ENCODE measurements at places on chromosomes 13 and 19.

GRCh38 chr13:48412881-48413351, at the start of gene LPAR6:
Gene LPAR6, minus strand, starts transcription at chr13:48413113. Its CDS starts 690 bp downstream, at chr13:48412423.
- no peak for DNase-seq

DNA sequence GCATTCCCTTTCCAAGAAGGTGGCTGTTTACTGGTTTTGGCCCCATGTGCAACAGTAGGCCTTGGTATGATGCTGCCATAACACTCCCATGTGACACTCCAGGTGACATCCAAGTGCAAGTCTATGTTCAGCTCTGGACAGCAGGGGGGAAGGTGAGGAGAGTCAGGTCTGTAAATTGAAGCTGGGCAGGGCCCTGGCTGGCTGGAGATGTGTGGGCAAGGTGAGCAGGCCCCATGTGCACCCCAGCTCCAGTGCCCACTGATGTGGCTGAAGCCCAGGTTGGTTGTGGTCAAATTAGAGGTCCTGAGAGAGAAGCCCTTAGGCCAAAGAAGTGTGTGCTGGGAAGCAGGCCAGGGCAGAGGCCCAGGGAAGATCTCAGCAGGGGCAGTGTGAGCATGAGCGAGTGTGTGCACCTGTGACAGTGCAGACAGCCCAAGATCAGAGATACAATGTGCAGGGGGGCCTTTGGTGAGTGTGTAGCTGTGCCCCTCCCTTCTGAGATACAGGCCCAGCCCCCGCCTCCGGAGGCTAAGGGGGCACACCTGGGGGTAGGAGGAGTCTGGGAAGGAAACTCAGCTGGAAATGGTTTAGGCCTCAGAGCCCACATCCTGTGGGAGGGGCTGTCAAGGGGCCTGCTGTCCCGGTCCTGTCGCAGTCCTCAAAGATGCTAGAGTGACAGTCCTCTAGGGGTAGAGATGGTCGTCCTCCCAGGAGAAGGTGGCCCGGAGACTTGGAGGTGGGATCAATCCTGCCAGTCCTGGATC, 18.6 kb downstream of the DEDD2 start:
- DNase-seq: no peak

GRCh38 chr13:90015565-90016507, 1331.7 kb upstream of the MIR17HG start:
- DNase-seq: no peak

- DNase-seq: no peak
Observed at GRCh38 chr19:55703790-55704215, 28.8 kb downstream of the EPN1 start.

GRCh38 chr13:44312834-44313551, 60.6 kb upstream of the SERP2 start:
- DNase-seq: no peak

DNA sequence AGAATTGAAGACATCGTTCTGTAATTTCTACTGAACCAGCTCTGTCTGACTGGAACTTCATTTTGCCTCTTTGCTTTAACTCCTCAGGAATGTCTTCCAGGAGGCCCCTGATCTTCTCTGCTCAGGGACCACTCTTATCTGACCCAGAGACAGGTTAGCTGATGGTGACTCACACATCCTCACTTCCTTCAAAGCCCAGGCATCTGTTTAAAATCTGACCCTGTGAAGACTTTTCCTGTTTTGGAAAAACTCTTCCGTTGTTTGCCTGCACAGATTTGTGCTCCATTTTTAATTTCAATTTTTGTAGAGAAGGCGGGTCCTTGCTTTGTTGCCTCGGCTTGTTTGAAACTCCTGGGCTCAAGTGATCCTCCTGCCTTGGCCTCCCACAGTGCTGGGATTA, 1.6 kb downstream of the ARL11 start:
- no peak for DNase-seq

GRCh38 chr19:18671303-18672043, 12.0 kb upstream of the CRTC1 start:
- no peak for DNase-seq

GRCh38 chr19:4260613-4261191, 13.8 kb downstream of the YJU2 start:
- no peak for DNase-seq

DNA sequence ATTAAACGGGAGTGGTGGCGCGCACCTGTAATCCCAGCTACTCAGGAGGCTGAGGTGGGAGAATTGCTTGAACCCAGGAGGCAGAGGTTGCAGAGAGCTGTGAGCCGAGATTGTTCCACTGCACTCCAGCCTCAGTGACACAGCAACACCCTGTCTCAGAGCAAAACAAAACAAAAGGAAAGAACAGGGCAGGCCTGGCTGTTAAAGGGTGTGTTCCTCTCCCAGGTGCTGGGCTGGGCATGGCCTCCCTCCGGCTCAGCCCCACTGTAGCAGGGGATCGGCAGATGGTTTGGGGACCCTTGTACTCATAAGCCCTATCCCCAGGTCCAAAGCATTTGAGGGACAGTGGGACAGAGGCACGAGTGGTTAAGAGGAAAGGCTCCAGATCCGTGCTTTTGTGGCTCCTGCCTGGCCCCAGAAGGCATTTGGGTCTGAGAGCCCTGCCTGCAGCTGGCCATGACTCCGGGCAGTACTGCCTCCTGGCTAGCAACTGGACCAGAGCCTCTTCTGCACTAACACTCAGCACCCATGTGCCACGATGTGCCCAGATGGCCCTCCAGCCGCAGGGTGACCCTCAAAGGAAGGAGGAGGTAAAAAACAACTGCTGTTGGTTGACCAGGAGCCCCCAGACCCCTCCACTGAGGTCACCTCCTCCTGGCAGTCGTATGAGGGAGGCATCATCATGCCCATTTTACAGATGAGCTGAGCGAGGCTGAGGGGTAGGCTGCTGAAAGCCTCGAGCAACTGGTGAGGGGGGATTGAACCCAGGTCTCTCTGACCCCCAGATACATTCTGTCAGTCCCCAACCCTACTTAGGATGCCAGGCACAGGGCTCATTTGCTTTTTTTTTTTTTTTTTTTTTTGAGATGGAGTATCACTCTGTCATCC, 10.0 kb downstream of the RFX1 start:
- DNase-seq: no peak

- DNase-seq: no peak
Observed at GRCh38 chr13:36552334-36552733, 120.0 kb downstream of the CCNA1 start.

DNA sequence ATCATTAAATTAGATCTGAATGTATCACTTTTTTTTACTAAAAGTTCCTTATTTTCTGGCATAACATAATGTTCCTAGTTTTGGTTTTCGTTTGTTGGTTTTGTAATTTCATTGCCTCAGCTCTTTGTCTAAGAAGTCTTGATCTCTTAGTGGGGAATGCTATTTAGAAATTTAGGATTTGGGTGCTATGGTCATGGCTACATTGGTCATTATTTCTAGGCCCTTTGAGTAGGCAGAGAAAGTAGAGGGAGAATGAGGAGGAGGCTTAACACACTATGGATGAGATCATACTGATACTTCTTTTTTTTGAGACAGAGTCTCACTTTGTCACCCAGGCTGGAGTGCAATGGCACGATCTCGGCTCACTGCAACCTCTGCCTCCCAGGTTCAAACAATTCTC, 41.8 kb downstream of the PIBF1 start:
- DNase-seq: no peak

DNA sequence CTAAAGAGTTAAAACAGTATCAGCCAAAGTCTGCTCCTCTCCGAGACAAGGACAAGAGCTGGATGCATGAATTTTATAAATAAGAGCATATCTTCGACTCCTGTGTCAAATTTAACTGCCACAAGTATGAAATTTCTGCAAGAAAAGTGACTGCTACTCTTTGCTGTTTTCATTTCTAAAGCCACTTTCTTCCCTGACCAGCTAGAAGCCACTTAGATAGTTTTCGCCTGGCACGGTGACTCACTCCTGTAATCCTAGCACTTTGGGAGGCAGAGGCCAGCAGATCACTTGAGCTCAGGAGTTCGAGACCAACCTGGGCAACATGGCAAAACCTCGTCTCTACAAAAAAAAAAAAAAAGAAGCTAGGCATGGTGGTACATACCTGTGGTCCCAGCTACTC, 61.3 kb downstream of the ENOX1 start:
- no peak for DNase-seq

- DNase-seq: no peak
Observed at GRCh38 chr19:12703046-12703445, 6.6 kb upstream of the FBXW9 start.

DNA sequence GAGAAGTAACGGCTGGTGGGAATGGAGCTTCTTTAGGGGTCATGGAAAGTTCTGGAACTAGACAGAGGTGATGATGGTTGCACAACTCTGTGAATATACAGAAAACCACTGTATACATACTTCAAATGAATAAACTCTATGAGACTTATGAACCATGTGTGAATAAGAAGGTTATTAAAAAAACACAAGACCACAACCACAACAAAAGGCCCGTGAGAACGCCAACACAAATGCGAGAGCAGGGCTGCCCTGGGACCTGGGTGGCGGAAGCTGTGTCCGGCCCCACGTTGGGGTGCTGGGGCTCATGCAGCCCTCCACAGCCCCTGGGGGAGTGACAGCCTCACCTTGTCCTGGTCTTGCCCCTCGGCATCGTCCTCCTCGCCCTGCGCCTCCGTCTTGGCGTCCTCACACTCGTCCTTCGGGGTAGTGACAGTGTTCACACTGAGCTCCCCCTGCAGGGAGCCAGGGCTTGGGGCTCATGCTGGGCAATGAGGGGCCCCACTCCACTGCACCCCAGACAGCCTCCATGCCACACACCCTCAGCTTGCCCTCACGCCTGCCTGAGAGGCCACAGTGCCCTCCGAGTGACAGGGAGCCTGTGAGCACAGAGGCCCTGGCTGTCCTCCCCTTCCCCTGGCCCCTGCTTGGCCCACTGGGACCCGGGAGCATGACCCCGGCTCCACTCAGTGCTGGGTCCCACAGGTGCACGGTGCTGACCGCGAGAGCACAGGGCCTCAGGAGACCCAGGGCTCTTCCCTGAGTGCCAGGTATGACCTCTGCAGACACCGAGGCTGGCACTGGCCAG, 16.0 kb downstream of the IZUMO4 start:
- DNase-seq: no peak

- no peak for DNase-seq
Observed at GRCh38 chr19:14056741-14057356, 5.0 kb downstream of the PALM3 start.

DNA sequence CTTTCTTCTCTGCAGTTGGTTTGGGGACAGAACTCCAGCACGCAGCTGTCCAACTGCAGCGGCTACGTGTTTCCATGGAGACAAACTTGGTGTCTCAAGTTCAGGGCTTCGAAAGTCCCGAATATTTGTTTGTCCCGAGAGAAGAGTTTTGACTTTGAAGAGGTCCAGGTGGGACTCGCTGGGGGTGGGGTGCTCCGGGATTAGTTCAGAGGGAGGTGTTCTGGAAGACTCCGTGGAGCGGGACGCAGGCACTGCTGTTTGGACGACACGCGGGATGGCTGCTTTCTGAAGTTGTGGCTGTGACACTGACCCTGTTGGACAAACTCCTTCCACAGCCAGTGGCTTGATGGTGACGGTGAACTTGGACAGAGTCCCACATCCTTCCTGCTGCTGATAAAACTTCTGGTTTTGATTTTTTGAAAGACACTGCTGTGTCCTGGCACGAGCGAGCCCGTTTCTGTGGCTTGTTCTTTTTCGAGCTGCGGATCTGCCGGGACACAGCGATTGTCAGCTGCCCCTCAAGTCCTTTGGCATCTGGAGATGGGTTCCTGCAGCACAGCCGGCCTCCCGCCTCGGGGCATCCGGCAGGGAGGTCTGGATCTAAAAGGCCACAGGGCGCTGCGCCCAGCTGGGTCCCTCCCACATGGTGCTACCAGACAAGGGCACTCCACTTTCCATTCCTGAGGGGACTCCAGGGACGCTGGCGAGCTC, 15.9 kb upstream of the RANBP3 start:
- DNase-seq: no peak

- no peak for DNase-seq
Observed at GRCh38 chr19:41868120-41868988, 8.3 kb downstream of the RPS19 start.

GRCh38 chr19:39144290-39145071, 18.9 kb downstream of the PAK4 start:
- no peak for DNase-seq

DNA sequence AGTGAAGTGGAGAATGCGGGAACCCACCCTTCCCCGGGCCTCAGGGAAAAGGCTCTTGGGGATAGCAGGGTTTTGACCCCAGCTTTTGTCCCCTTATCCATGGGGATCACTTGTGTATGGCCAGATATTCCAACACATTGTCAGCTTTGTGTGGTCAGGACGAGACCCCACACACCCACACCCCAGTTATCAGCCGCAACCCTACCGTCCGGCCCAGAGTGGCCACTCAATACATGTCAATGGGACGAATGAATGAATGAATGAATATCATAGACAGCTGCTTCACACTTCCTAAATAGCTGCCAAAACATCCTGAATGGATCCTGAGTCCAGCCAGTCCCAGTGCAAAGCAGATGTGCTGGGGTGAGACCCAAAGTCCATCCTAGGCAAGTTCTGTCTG, 64.6 kb downstream of the TSHZ3 start:
- DNase-seq: no peak

GRCh38 chr13:41915081-41915480, 45.8 kb downstream of the VWA8 start:
- no peak for DNase-seq

DNA sequence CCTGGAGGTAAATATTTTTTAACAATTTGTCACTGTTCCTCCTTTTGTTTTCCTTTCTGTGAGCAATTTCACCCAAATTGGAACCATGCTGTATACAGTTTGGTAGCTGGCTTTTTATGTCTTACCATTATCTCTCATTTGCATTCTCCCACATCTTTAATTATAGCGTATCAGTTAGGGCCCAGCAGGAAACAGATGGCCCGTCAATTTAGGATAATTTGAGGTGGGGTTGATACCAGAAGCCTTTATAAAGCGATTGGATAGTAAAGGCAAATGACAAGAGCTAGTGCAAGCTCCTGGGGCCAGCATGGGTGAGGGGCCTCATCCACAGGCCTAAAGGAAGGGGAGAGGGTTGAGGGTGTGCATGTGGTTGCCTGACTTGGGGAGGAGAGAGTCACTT, 3.8 kb upstream of the IFNL4 start:
- no peak for DNase-seq

DNA sequence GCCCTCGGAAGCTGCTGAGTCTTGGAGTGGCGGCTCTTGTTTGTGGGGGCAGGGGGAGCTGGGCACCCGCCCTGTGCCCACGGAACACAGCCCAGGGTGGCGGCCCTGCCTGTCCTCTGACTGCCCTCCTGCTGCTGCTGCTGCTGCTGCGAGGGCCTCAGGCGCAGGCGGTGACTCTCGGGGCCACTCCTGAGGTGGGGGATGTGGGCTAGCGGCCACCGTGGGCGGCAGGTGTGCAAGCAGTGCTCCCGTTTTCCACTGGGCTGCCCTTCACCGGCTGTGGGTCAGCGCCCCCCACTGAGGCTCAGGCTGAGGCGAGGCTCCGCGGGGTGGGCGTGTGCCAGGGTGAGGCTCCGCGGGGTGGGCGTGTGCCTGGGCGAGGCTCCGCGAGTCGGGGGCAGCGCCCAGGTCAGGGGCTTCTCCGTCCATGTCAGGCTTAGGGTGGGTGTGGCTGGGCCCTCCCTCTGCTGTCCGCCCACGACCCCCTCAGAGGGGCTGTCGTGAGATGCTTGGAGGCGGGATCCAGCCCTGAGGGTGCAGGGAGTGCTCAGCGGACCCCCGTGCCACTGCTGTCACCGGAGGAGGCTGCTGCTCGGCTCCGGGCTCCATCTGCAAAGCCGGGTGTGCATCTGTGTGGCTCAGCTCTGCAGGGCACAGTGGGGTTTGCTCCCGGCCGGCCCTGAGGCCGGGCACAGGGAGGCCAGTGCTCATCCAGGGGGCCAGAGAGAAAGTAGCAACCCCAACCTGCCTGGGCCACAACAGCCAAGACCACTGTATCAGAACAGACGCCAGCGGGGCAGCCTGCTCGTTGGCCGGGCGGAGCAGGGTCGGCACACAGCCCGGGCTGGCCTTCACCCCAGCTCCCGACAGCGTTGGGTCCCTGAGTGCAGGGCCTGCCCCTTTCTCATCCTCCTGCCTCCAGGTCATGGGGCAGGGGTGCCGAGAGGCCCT, 14.5 kb downstream of the CSNK1G2 start:
- no peak for DNase-seq
